ENCODE measurements at places on chromosomes 16 and 17.

DNA sequence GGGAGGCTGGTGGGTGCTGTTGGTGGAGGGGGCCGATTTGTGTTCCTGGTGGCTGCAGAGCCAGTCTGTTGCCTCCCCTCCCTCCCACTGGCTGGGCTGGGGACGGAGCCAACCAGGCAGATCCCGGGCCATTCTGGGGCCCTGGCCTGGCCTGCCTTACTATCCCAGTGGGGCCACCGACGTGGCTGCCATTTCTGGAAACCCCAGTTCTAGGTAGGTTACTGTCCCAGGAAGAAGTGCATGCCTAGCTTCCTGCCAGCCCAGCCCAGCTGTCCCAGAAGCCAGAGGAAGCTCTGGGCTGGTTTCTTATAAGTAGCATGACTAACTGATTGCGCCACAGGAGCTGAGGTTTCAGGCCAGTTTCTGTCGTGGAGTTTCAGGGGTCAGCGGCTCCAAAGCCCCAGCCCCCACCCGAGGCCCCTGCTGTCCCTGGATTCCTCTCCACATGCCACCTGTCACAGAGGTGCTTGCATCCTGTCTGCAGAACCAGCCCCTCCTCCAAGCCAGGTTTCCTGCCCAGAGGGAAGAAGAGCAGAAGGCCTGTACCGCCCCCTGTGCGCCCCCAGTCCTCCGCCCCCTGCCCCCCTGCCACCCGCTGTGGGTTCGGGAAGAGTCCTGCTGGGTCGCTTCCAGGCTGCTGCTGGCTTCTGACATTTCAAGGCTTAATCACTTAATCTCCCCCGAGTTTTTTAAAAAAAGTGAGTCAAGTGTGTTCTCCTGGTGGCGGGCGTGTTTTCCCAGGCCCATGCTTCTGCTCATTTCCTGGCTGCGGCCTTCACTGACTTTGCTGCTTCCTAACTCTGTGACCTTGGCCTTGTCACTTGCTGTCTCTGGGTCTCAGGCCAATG, 13.2 kb downstream of the IL4R start:
- DNase-seq: no peak

- no peak for DNase-seq
Observed at GRCh38 chr17:9968008-9968407, 62.9 kb upstream of the RCVRN start.

DNA sequence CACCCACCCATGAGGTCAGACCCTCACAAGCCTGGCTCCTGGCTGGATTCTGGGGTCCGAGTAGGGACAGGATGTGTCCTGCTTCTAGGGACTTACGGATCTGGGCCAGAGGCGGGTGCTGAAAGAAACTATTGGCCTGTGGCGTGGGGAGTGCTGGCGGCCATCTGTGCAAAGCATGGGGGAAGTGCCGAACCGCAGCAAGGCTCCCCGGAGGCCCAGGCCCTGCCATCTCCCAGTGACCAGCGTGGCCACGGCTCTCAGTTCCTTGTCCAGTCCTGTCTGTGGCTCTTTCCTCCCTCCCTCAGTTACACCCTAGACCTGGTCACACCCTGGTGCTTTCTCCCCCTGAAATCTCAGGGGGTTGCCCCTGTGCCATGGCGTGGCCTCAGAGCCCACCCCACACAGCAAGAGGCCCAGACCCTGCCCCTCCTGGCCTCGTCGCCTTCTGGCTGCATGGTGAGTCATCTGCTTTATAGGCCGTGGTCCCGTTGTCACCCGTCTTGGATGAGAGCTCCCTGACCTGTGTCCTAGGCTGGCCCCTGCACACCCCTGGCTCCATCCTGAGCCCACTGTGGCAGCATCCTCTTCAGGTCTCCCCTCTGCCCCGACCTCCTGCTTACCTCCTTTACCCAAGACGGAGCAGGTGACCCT, 54.5 kb downstream of the PRMT7 start:
- no peak for DNase-seq

DNA sequence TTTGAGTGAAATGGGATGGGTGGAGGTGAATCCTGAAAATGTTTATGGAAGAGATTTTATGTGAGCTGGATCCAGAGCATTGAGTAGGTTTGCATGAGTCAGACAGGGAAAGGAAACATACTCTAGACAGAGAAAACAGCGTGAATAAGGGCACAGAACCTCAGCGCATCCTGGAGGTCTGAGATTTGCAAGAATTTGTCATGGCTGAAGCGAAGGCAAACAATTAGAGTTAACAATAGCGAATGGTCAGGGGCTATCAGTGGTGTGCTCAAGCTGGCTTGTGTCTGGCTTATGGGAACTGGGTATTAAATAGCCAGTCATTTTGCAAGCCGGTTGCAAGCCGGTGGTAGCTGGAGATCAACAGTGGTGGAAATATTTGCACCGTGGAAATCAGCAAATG, 36.4 kb downstream of the MAP2K6 start:
- DNase-seq: no peak

GRCh38 chr16:10870137-10870776, 6.7 kb upstream of the CIITA start:
- DNase-seq: no peak

- DNase-seq: no peak
Observed at GRCh38 chr16:74297145-74297665, 591 bp downstream of the PSMD7 start.

GRCh38 chr17:9824094-9824493, 1.6 kb upstream of the GLP2R start:
- DNase-seq: no peak

DNA sequence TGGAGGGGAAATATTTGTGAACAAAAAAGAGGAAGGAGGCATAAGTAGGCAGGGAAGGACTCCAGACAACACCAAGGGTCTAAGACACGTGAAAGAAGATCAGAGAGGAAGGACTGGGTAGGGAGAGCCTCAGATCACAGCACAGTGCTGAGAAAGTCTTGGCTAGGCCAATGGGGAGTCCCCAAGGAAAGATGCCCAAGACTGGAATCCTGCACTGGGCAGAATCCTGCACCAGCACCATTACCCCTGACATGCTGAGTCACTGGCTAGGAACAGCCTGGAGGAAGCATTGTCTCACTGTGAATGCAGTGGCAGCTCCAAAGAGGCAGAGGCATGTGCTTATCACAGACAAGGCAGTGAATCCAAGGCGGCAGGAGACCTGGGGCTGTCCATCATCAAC, 19.2 kb downstream of the CLEC19A start:
- DNase-seq: no peak

- DNase-seq: no peak
Observed at GRCh38 chr17:81867991-81868673, 3.0 kb downstream of the ARHGDIA start.

DNA sequence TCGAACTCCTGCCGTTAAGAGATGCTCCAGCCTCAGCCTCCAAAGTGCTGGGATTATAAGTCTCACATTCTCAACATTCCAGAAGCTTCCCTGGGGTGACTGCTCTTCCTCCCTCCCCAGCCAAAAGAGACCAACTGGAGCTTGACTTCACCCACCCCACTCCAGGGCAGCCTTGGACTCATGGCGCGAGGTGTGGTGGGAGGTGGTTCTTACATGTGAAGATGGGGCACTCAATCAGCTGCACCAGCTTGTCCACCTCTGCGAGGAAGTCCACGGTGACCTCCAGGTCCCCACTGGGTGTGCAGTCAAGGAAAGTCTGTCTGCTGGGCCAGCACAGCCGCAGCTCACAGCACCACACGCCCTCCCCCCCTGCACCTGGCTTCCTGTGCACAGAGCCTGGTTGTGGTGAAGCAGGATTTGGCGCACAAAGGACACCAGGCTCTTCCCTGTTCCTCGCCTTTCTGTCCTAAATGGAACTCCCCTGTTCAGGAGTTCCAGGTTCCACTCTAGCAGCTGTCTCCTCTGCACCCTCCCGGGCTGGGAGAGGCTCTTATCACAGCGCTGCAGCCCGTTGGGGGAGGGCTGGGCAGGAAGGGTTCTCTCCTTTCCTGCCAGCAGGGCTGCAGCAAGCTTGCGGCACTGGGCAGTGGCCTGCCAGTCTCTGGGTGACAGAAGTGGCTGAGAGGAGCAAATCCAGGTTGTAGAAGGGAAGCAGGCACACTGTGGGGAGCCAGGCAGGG, 9.6 kb upstream of the MTSS2 start:
- DNase-seq: no peak

DNA sequence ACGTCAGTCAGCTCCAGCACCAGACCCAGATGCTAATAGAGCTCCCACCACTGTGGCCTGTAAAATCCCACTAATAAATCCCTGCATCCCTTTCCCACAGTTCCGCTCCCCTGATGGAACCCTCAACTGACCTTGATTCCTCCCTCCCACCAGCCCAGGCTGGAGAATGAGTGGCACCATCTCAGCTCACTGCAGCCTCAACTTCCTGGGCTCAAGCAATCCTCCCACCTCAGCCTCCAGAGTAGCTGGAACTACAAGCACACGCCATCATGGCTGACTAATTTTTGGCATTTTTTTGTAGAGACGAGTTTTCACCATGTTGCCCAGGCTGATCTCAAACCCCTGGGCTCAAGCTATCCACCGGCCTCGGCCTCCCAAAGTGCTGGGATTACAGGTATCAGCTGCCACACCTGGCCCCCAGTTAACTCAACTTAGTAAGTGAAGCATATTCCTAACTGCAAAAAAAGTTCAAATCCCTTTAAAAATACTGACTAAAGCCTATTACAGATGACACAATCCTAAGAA, 15.6 kb downstream of the USP7 start:
- no peak for DNase-seq

GRCh38 chr17:59287452-59287851, 44.0 kb upstream of the YPEL2 start:
- DNase-seq: no peak

DNA sequence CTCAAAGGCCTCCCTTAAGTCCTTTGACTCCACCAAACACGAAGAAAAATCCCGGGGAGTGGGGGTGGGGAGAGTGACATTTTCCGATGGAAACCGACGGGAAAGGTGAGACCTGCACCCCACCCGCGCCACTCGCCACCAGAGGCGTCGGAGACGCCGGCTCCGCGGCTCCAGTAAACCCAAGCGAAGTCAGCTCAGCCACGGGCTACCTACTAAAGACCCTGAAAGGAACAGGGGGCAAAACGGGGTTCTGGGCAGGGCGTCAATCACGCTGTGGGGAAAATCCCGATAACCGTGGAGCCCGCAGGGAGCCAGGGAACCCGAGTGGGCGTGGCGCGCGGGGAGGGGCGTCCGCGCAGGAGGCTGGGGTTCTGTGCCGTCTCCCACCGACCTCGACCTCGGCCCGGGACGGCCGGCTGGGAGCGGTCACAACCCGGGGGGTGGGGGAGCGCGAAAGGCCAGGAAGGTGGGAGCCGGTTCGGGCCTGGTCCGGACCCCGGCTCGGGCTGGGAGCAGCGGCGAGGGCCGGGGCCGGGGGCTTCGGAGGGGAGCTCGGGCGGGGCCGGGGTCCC, 565 bp downstream of the WDR45B start:
- DNase-seq: peak; percentile 16

GRCh38 chr17:57309479-57309878, 53.2 kb downstream of the MSI2 start:
- DNase-seq: no peak

DNA sequence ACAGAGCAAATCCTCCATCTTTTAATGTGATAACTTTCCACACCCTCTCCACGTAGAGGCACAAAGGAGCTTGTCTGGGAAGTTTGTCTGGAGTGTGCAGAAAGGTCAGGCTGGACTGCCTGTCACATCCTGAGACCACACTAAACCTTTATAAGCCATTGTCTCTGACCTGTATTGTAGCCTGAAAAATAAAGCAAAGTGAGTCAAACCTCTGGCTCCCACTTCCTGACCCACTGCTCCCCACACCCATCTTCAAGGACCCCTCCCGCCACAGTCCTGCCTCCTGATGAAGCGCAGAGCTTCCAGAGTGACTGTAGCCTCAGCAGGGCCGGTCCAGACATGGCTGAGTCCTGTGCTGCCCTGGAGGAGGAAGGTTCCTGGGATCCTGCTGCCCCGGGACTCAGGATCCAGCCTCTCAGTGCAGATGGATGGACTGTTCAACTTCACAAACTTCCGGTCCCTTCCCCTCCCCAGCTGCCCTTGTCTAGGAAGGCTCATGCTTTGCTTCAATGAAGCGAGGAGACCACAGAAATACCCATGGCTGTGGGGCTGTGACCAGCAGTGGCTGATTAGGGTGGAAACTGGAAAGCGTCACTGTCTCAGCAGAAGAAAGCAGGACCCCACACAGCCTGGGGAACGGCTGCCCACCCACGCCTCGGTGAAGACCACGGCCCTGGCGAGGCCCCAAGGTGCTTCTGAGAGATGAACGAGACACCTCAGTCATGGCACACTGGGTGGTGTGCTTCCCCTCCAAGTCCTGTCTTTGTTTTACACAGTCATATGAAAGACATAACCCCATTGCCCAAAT, 30.9 kb upstream of the CLEC18B start:
- no peak for DNase-seq

DNA sequence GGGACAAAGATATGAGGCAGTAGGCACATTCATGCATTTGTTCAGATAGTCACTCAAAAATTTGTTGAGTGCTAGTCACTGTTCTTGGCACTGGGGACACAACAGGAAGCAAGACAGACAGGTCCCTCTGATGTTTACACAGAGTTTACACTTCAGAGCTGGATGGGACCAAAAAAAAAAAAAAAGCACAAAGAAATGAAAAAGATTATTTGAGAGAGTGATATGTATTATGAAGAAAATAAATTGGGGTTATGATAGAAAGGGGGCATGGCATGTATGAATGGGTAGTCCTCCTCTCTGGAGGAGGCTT, 3.5 kb upstream of the YPEL2 start:
- DNase-seq: no peak

DNA sequence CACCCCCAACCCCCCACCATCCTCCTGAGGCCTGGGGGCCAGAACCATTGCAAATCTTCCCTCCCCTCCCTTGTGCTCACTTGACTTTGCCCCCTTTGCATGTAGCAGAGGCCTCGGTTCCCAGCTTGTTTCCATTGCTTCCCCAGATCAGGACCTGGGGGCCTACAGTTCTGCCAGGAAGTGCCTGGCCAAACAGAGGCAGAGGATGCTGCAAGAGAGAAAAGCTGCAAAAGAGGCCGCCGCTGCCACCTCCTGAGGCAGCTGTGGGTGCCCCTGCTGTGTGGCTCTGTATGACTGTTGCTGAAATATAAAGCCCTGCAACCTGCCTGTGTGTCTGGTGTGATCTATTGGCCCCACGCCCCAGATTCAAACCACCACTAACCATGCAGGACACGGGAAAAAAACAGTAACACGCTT, 2.3 kb downstream of the NDUFB10 start:
- no peak for DNase-seq

DNA sequence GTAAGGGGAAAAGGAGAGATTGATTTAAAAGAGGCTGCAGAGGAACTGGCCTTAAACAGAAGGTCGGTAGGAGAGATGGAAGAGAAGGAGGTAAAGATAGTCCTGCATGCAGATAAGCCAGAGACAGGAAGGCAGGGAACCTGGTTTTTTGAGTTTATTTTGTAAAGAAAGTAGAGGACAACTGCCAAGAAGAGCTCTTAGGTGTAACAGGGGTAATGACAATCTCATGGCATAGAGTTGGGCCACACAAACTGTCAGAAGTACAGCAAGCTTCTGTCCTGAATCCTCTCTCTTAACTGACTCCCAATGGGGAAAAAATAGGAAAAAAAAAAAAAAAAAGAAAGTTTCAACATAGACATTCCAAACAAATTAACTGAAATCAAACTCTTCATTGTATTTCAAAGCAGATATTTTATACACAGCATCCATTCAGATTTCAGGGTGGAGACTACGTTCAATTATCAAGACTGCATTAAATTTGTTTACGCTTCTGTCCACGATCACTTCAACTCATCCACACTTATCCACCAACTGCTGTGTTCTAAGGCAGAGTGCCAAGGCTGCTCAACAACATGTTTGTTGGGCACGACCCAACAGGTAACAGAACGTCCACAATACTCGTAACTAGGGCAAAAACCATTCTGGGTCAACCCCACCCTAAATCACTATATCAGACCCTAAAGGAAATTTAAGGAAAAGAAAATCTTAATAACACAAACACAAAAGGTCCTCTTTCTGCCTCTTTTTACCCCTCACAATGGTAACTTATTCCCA, 34.9 kb downstream of the USP31 start:
- DNase-seq: no peak

Data from NCI-H526 treated with DMSO at 0.1 percent for 48 hours (cell line).